Activated T-cell treated with anti-CD3 and anti-CD28 coated beads for 1 hour (primary cell): ENCODE measurements at places on chromosomes 7 and 10.

DNA sequence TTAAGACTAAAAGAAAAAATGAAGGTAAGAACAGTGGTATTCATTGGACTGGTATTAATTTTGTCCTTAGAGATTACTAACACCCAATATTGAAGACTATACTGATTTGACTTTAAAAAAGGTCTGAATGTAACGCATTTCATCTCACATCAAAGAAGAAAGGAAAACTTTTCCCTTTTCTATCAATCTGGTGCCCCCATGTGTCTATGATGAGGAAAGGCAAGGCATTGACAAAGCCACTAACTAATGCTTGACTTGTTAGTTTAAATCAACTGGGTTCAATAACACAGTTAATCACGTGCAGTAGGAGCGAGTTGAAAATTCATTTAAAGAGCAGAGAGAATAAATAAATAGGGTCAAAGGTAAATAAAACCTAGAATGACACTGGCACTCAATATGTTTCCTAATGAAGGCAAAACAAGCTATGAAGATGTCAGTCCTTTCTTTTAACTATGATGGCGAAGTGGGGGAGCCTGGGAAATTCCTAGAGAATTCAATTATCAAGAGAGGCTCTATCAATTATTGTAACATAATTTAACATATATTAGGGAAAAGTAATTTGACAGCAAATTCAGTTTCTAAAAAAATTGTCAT lies 180.9 kb downstream of the ANK3 start:
- DNase-seq = no peak

DNA sequence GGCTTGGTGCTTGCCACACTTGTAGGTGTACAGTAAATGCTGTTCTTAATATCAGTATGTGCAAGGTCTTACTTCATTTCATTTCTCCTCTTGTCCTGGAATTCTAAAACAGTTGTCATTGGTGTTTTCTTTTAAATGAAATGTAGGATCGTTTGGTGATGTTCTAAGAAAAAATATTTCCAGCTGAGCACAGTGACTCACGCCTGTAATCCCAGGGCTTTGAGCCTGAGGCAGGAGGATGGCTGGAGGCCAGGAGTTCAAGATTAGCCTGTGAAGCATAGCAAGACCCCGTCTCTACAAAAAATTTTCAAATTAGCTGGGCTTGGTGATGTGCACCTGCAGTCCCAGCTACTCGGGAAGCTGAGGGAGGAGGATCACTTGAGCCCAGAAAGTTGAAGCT lies 32.6 kb upstream of the ELN start:
- DNase-seq = no peak

- no peak for DNase-seq
Observed at GRCh38 chr7:70627461-70627860, 504.5 kb upstream of the GALNT17 start.

DNA sequence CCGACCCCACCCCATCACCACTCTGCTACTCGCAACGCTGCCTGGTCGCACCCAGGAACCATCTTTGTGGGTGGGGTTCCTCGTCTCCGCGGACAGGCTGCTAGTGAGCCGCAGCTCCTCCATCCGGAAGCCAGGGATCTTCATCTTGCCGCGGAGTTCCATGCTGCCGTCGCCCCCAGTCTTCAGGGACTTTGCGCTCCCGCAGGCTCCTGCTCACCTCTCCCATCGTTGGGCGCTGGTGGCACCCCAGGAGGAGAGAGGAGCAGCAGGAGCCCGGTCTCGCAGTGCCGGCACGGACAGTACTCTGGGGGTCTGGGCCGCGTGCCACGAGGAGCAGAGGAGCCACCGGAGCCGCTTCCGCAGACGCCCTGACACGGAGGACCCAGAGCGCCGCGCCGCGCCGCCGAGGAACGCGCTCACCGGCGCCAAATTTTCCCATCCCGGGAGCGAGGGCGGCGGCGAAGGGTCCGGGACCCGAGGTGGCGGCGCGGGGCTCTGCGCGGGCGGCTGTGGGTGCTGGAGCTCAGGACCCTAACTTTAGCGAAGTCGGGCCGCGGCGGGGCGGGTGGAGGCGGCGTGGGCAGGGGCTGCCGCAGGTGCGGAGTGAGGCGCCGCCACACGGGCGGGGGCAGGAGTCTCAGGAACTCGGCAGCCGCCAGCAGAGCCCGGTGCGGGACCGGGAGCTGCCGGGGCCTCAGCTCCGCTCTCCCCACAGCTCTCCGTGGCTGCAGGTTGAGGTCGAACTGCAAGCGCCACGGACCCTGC lies 750.1 kb upstream of the SORCS1 start:
- no peak for DNase-seq

DNA sequence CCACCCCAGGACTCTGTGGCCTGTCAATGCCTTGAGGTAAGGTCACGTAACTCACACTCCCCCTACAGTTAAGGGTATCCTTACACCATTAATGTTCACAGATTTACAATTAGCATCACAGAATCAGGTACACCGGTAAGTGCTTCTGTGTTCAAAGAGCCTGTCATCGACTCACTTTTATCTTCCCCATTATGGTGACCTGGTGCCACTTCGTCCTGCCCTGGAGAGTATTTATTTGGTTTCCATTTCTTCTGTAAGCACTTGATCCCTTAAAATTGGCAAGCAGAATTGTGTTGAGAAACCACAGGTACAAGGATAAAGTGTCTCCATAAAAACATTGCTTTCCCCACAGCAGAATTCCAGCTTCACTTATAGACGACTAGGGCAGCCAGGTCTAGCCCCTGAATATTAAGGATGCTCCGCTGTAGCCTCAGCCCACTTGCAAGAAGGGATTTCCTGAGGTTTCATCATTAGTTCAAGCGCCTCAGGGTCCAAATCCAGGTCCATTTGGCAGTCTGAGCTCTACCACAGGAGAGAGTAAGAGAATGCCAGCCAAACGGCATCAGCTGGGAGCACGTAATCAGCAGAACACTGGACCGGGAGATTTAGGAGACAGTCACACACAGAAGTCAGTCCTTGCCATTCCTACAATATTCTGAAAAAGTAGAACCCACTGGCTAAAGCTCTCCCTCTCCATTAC lies 10.1 kb downstream of the ATXN7L1 start:
- no peak for DNase-seq

DNA sequence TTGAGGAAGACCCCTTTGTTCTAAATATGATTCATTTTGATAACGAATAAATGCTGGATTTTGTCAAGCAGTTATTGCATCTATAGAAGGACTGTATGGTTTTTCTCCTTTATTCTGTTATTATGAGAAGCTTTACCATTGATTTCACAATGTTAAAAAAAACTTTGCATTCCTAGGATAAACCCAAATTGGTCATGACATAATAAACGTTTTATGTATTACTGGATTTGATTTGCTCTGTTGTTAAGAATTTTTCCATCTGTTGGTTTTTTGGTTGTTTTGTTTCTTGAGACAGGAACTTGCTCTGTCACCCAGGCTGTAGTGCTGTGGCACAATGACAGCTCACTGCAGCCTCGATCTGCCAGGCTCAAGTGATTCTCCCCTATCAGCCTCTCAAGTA lies 2.2 kb upstream of the DNA2 start:
- no peak for DNase-seq

- no peak for DNase-seq
Observed at GRCh38 chr10:46319389-46319788, 32.6 kb downstream of the ANTXRL start.

- DNase-seq = no peak
Observed at GRCh38 chr10:49419005-49419404, 23.1 kb upstream of the DRGX start.

GRCh38 chr10:78148216-78148960 lies 114.7 kb downstream of the RPS24 start:
- DNase-seq = no peak

DNA sequence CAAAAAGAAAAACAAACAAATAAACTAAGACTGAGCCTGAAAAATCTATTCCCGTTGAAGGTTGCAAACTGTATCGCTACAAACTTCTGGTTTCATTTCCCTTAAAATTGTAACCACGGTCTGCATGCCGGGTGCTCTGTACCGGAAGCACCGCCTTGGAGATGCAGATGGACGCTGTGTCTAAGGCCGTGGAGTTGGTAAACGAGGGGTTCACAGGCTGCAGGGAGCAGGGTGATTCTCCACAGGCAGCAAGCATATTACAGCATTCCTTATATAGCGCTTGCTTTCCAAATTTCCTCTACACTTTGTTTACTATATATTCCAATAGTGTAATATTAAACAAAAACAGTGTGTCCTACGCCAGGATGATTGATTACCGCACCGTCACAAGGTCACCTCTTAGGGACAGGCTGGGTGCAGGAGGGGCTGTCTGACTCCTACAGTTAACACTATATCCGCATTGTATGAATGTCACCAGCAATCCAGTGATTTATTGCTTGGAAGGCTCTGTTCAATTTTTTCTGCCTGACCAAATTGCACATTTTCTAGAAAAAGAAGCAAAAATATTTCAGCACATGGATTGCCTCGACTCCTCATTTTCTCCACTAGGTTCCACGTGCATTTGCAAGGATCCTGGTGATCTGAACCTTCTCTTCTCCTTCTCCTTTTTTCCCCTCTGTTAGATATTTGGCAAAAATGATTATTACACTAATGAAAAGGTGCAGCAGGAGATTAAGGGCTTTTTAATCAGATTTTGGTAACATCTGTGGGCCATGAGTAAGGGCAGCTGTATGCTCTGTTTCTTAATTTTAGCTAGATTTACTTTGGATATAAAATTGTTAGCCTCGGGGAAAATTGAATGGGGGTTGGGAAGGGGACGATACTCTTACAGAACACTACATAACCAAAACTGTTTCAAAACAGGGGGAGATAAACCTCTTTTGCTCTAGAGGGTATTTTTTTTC lies 325.8 kb upstream of the MGMT start:
- DNase-seq = no peak
